ENCODE measurements at places on chromosomes 16 and 17.
A peak's percentile ranks its signal among the peaks of the same experiment; 100 is the strongest.

DNA sequence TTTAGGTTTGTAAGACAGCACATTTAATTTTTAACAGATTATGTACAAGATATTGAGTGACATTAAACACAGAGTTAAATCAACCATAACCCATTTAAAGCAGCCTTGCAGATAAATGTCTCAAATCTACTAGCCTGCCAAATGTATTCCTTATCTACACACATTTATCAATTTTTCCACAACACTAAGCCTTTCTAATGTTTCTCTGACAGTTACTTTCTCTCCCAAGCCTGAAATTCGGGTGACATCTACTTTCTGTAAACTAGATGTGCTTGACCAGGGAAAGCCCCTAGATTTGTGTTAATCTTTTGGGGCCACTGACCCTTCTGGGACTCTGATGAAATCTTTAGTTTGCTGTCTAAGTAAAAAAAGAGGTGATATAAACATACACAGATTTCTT lies 69.0 kb downstream of the CDH13 start:
- DNase-seq: no peak

DNA sequence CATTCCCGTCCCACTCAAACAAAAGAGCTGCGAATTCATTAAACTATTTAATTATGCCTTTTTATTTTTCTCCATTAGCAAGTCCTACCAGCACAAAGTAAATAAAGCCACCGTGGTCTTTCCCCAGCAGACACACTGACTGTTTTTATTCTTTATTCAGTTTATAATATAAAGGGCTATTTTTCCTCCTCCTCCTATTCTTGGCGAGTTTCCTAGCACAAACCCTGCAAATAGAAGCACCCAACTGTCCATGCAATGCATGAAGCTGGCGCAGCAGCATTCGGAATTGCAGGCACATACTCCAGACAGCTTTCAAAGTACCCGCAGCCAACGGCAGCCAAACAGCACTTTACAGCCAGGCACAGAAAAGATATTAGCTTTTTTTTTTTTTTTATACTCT lies 583.4 kb upstream of the PSMD7 start:
- no peak for DNase-seq

DNA sequence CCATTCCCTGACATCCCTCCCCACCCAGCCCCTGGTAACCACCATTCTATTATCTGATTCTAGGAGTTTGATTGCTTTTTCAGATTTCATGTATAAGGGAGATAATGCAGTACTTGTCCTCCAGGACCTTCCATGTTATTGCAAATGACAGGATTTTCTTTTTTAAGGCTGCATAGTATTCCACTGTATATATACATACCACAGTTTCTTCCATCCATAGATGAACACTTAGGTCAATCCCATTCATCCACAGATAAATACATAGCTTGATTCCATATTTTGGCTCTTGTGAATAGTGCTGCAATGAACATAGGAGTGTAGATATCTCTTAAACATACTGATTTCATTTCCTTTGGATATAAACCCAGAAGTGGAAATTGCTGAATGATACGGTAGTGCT lies 183.3 kb downstream of the CEP112 start:
- DNase-seq: no peak

- no peak for DNase-seq
These were observed 8.9 kb downstream of the CHAD start for GRCh38 chr17:50459756-50460155.

DNA sequence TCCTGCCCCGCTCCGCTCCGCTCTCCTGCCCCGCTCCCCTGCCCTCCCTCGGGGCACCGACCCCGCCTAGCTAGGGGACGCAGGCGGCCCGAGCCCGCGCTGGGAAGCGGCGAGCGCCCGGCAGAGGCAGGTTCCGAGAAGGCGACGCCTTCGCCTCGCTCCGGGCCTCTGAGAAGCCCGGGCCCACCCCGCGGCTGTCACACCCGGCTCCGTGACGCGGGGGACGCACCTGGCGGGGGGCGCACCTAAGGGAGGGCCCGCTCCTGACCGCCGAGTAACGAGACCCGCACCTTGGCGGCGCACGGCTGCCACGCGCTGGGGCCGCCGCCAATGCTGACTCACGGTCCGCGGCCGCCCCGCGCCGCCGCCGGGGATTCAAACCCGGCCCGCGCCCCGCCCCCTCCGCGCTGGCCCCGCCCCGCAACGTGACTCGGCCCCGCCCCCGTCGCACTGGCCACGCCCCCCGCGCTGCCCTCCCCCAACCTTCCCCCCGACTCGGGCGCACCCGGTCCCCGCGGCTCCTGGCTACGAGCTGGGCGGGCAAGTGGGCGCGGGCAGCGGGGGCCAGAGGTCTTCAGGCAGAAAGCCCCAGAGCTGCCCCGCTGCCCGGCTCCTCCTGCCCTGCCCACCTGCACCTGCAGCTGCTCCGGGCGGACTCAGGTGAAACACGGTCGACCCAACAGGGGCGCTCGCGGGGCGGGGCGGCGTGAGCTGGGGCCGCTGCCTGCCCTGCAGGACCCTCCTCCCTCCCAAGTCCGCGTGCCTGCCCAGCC lies 27.8 kb downstream of the GNPTG start:
- DNase-seq: peak; percentile 58

DNA sequence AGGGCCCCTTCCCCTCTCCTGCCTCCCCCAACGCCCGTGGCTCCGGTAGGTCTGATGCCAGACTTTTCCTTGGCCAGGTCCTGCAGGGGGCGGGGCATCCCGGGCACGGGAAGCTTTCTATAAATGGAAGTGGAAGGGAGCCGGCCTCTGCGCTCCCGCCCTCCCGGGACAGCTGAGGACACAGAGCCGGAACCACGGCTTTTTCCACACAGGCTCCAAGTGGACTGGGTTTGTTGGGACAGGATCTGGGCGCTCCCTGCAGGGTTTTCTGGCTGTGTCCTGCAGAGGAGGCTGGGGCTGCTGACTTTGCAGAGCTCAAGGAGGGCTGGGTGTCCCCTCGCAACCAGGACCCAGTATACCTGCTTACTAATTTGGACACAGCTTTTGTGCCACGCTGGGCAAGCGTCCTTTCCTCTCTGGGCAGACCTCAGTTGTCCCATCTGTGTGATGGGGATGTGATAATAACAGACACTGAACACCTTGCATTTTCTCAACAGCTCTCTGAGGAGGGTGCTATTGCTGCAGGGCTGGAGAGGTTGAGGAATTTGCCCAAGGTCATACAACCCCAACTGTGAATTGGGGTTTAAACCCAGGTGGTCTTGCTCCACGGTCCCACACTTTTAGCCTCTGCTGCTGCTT lies 1.8 kb downstream of the TNS4 start:
- DNase-seq: peak; percentile 64

- no peak for DNase-seq
These were observed 217.9 kb downstream of the ENGASE start for GRCh38 chr17:79292501-79292900.

GRCh38 chr17:81854974-81855774 lies 5.2 kb downstream of the P4HB start:
- DNase-seq: no peak

DNA sequence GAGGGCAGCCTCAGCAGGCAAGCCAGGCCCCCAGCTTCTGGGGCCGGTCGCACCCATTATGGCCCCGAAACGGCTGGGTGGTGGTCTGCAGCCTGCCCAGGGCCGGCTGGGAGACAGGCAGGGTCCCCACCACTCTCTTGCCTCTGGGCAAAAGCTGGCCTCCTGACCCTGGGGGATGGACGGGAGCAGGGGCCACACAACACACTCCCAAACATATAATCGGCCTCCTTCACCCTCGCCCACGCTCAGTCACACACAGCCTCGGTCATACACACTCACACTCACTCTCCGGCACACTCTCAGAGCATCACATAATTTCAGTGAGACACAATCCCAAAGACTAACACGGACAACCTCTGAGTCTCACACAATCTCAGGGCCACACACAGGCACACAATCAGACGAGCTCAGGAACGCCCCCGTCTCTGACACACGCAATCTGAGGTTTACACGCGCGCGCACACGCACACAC lies 589 bp downstream of the PEMT start:
- DNase-seq: no peak

GRCh38 chr16:4138713-4139112 lies 22.5 kb upstream of the ADCY9 start:
- no peak for DNase-seq

- DNase-seq: no peak
These were observed 310.0 kb downstream of the SOX9 start for GRCh38 chr17:72430611-72431432.

DNA sequence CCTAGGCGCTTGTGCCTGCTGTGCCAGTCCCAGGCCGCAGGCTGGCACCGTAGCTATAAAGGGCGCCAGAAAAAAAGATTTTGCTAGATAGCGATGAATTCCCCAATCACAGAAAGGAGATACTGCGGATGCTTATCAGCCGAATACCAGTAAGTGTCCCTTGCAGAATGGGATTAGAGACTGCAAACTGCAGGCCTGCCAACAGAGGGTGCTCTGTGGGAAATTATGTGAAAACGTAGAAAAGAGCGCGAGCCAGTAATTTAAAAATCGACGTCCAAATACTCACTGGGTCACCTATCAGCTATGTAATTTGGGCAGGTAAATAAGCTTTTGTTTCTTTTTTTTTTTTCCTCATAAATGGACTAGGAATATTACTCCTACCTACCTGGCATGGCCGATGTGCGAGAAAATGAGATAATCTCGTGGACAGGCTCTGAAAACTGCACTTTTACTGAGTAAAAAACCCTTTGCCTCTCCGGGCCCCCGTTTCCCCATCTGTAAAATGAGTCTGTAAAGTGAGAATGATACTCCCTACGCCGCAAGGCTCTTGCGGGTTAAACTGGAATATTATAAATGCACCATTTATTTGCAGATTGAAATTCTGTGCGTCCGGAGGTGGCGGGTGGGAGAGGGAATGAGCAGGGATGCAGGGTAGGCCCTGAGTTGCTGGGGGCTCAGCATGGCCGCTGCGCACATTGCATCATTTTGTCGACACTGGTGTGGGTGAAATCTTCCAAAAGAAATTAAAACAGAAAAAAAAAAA lies 1.2 kb upstream of the COG1 start:
- DNase-seq: peak; percentile 58

DNA sequence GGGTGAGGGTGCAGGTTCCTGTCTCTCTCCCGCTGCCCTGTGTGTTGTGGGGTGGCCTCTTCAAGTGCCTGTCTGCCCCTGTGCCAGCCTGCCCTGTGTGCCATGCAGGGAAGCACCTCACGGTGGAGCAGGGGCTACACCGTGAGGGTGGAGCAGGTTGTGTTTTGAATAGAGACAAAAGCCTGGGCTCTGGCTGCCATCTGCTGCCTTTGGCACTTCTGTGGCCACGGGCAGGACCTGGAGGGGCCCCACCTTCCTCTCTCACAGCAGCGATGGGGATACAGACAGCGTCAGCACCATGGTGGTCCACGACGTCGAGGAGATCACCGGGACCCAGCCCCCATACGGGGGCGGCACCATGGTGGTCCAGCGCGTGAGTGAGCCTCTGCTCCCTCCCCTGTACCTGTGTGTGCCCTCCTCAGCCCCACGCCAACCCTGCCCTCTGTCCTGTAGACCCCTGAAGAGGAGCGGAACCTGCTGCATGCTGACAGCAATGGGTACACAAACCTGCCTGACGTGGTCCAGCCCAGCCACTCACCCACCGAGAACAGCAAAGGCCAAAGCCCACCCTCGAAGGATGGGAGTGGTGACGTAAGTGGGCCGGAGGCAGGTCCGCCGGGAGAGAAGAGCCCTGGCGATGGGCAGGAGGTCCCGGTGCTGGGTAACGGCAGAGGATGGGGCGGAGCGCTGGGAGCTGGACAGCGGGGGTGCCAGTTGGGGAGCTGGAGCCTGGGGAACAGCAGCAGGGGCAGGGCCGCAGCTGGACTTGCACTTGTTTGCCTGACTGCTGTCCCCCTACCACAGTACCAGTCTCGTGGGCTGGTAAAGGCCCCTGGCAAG lies 5.4 kb upstream of the C17orf107 start:
- no peak for DNase-seq

DNA sequence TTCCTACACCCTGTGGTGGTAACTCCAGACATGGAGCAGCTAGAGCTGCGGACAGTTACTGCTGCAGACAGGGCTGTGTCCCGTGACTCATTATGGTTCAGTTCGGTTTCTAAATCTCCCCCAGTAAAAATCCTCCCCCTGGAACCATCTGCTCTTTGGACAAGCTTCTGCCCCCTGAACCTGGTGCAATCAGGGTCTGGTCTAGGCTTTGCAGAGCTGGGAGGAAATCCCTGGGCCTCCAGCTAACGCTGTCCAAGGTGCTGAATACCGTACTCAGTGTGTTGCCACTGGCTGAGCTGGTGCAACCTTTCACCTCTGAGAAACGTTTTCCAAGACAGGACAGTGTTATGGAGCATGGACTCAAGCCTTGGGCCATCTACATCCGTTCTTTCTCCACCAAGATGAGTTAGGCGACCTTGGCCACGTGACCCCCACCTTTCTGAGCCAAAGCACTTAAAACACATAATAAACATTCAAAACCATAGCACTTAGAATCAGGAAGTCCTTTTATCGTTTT lies 142.0 kb downstream of the CPPED1 start:
- DNase-seq: peak; percentile 38

DNA sequence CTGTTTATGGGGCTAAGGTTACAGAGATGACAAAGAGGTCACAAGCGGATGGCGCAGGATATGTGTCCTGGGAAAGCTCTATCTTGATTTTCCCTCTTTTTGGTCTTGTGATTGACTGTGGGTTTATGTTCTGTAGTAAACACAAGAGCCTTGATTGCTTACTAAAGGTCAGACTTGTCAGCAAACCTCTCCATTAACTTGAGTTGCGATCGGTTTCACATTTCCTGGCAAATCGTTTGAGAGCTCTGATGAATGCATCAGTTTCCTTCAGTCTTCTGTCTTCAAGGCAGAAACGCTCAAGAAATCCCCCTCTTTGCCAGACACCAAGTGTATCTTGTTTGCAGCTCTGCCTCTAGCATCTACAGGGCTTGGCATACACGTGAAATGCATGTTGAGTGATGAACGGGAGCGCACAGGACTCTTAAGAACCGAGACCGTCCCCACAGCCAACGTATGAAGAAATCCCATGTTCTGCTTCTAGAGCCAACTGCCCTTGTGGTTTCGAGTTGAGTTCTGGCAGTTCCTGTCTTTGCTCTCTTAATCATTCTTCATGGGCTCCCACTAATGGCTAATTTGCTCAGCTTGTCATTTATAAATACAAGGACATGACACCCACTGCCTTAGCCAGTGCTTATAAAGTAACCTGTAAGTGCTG lies 143.3 kb downstream of the PITPNC1 start:
- DNase-seq: peak; percentile 60

DNA sequence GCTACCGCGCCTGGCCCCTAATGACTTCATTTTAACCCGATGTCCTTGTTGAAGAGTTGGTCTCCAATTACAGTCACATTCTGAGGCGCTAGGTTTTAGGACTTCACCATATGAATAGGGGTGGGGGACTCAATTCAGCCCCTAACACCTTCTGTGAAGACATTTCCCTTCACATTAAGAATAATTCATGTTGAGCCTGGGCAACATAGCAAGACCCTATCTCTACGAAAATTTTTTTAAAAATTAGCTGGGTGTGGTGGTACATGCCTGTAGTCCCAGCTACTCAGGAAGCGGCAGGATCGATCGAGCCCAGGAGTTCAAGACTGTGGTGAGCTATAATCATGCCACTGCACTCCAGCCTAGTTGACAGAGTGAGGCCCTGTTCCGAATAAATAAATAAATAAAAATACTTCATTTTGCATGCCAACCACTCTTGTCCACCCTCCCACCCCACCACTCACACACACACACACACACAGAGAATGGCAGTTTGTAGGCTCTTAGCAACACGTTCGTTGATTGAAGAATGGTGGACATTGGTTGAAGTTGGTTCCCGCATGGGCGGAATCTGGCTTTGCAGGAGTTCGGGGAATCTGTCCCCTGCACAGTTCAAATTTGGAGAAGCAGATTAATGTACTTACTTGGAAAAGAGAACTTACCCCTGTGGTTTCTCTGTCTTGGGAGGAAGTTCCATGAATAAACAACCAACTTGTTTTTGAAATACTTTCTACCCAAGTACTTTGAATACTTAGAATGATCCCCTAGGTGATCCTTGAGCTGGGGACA lies 27.8 kb upstream of the TVP23A start:
- DNase-seq: no peak

- no peak for DNase-seq
These were observed 46.7 kb downstream of the C16orf82 start for GRCh38 chr16:27113341-27113841.
